Activated T-cell treated with anti-CD3 and anti-CD28 coated beads for 1 hour (primary cell): ENCODE measurements at places on chromosomes 4 and X.

- DNase-seq, result no peak
These were observed 45.7 kb downstream of the SYTL5 start for GRCh38 chrX:38052096-38052495.

- no peak for DNase-seq
These were observed 25.5 kb upstream of the MORC4 start for GRCh38 chrX:107025545-107025944.

DNA sequence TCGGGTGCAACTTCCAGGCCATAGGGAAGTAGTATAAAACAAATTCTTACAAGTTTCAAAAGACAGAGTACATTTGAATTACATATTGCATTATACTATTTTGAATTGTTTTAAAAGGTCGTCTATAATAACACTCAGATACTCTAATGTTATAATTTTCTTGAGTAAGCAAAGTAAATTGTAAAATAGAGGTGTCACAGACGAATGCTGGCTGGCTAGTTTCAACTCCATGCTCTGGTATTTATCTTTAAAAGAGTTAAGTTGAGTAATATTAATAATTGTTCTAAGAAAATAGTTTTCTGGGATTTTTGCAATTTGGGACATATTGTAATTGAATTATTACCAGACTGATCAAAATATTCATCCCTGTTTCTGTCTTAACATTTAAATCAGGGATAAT is 764.9 kb downstream of the TECRL start:
- DNase-seq, result no peak

DNA sequence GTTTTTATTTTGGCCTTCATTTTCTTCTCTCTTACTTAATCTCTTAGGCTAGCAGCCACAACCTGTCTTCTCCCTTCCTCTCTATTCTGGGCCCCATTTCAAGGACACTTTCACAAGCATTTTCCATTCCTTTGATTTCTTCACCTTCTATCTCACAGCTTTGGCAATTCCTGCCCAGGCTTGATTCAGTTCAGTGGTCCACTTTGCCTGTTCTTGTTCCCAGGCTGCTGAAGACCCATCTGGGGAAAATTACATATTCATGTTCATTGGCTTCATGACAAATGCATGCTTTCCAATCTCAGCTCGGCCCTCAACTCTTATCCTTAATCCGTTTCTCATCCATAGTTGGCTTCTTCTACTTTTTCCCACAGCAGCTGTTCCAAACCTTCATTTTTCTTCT is 38.7 kb upstream of the LPAR4 start:
- no peak for DNase-seq

DNA sequence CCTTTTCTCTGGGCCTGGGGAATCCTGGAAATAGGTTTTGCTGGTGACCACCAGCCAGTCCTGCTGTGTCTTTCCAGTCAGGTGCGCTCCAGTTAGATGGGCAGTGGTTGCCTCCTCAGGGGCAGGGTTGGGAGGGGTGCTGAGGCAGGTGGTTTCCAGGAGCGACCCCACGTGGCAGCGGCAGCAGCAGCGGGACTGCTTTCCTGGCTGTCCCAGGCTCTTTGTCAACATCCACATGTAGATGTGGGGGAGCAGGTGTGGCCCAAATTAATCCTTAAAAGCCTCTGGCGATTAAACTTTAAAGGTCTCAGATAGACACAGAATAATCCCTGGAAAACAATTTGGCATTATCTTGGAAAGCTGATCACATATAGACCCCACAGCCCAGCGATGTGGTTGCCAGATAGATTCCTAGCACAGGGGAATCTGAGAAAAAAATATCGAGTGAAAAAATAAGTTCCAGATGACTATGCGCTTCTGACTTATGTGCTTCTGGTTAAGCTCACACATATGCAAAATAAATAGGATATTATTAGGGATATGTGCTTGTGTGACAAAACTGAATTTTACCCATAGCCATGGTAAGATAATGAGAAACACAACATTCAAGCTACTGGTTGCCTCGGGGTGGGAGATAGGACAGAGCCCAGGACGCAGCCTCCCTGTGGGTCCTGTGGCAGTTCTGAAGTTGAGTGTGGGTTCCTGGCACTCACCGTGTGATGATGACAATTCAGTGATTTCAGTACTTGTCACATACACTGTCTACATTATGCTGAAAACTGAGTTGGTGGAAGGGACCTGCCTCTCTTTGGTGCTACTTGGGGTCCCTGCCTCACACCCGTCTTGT is 336.4 kb downstream of the ARHGAP10 start:
- no peak for DNase-seq

- no peak for DNase-seq
These were observed 24.7 kb downstream of the RBPJ start for GRCh38 chr4:26345565-26345938.
